ENCODE measurements at places on chromosomes 5 and 9.
A peak's percentile ranks its signal among the peaks of the same experiment; 100 is the strongest.

GRCh38 chr9:137720571-137721110 lies 101.8 kb downstream of the EHMT1 start:
- no peak for DNase-seq

GRCh38 chr9:75979362-75979761 lies 88.9 kb downstream of the PCSK5 start:
- DNase-seq, result no peak

DNA sequence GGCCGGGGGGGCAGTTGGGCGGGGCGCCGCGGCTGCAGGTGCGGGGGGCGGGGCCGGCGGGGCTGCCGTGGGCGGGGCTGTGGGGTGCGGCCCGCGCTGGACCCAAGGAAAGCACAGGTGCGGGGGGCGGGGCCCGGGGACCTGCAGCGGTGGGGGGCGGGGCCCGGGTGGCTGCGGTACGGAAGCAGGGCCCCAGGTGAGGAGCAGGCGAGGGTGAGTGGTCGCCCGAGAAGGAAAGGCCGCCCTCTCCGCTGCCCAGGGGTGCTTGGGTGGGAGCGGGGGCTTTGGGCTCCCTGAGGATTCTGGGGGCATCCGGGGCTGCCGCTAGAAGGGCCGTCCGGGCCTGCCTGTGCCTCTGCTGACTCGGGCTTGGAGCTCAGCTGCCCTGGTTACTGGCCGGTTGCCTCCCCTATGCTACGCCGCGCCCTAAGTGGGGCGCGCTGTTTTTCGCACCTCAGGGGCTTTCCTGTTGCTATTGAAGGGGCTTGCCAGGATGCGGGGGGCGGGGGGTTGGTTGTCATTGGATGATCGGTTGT lies 767 bp downstream of the RALGPS1 start:
- no peak for DNase-seq

GRCh38 chr9:13878241-13878711 lies 435.7 kb downstream of the NFIB start:
- DNase-seq, result no peak

GRCh38 chr5:151191661-151192060 lies 32.2 kb downstream of the CCDC69 start:
- DNase-seq, result no peak

DNA sequence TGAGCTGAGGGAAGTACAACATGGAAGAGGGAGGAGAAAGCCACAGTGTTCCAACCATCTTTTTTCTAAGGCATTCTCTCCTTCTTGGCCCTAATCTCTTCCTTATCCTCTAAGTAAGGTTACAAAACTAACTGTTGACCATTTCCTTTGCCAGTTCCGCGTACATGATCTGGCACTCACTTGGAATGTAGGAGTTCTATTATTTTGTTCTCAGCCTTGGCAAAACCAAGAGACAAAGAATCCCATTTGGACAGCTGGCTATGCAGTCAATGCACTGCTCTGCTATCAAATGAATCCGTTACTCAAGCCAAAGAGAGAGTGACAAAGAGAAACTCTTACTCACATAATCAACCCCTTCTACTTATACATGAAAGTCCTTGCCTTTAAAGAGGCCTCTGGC lies 410.3 kb downstream of the DTWD2 start:
- no peak for DNase-seq

- DNase-seq, result no peak
Observed at GRCh38 chr5:177453852-177454396, 7.3 kb downstream of the PRR7 start.

DNA sequence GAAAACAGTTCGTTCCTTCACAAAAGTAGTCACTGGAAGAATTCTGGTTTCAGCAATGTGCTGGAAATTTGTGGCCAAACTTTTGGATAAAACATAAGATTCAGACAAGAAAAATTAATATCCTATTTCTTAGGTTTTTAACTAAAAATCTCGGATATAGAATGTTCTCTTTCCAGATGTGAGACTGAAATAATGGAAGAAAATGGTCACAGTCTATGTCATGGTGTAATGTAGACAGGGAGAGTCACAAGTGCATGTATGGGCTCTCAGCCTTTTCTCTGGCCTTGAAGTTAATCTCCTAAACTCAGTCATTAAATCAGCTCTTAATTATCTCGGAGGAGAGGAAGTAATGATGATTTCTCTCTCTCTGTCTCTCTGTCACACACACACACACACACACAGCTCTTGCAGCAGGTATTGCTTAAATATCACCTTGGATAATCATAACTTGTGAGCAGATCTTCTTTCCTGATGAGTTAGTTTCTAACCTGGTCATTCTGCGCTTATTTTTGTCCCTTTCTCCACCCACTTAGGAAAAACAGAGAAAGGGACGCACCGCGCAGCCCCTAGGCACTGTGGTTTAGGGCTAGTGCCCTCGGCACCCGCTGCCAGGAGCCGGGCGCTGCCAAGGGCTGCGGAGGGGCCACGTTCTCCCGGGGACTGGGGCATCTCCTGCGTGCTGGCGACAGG lies 672 bp upstream of the ITGA2 start:
- DNase-seq, result no peak

GRCh38 chr5:147084702-147085101 lies 150.1 kb upstream of the STK32A start:
- no peak for DNase-seq

DNA sequence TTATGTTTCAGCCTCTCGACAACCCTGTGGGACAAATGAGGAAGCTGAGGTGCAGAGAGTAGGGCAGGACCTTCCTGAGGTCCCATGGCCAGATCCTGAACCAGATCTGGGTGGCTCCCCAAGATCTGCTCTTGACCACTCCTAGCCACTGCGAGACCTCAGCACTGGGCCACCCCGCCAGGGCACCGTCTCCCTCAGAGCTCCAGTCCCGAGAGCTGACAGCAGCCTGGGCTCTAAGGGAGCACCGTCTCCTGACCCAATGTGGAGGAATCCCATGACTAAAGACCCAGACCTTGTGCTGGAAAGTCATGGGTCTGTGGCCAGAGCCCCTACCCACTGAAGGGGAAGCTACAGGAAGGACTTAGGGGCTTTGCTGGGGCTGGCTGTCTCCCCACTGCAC lies 4.5 kb upstream of the LMX1B start:
- DNase-seq, result no peak

DNA sequence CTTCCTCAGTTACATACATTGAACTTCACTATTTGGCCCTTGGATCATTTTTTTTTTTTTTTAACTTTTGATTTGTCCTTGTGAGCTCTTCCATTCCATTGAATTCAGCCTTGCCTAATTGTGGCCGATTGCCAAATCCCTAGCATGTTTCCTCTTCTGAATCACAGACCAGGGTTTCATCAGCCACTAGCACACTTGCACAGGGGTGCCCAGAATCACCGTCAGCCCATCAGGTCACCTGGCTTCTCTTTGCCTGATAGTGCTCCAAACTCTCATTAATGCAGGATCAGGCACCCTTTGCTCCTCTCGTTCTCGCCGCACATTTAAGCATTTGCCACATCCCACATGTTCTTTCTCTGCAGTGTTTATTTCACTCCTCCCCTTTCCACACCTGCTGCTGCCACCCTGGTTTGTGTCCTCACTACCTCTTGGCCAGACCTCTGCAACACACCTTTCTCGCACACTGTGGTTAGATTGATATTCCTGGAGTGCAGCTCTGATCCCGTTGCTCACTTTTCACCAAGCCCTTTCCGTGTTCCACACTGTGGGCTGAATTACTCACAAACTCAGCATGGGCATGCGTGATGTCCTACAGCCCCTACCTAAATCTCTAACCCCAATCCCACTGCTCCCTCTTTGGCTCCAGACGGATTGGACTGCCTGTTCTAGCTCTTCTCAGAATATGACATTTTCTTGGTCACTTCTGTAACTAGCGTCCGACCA lies 9.8 kb downstream of the PIK3R1 start:
- DNase-seq, result peak; percentile 70

DNA sequence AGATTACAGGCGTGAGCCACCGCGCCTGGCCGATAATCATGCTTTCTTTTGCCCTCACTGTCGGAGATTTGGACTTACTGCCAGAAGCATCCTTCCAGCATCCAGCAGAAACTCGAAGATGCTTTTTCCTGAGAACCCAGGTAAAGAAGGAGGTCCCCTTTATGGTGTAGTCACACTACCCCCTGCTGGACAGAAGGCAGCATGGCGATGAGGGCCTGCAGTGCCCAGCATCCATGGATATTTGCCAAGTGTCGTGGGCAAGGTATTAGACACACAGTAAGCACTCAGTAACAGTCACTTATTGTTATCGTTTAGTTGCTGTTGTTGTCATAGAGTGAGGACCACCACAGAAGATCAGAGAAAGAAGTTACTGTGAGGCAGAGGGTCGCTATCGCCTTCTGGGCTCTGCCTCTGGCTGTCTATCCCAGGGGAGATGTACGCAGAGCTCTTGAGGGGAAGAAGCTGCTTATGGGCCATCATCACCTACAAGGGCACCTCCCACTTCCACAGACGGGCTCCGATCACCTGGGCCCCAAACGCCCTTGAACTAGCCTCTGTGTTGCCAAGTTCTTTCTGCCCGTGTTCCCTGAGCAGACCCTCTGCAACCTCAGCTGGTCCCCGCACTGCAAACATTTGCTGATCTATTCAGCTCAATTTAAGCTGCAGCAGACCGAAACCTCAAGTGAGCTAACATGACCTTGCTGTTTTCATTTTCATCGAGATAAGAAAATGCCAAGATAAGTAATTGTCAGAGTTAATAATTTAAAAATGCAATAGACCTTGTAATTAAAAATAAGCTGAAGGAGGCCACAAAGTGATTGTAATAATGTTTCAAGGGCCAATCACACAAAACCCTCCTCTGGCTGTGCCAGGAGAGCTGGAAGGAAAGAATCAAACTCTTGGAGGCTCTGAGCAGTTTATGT lies 23.9 kb downstream of the C5orf15 start:
- no peak for DNase-seq

GRCh38 chr5:33010846-33011245 lies 299.7 kb downstream of the NPR3 start:
- DNase-seq, result peak; percentile 16

GRCh38 chr5:143446535-143447226 lies 43.2 kb upstream of the NR3C1 start:
- DNase-seq, result no peak

DNA sequence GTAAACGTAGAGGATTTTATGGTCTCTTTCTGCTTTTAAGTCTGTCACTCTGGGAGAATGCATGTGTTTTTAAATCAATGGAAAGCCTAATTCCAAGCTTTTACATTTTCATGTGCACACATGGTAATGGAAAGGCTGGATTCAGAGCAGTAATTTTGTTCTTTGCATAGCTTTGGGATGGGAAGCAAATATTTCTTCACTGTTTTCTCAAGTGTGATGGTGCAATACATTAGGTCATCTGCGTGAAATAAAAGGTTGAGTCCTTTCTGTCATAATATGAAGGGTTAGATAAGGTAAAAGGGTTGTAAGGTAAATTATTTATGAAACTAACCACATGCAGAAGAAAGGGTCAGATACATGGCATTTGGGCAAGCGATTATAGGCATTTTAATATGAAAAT lies 88.2 kb upstream of the NR3C1 start:
- DNase-seq, result no peak

DNA sequence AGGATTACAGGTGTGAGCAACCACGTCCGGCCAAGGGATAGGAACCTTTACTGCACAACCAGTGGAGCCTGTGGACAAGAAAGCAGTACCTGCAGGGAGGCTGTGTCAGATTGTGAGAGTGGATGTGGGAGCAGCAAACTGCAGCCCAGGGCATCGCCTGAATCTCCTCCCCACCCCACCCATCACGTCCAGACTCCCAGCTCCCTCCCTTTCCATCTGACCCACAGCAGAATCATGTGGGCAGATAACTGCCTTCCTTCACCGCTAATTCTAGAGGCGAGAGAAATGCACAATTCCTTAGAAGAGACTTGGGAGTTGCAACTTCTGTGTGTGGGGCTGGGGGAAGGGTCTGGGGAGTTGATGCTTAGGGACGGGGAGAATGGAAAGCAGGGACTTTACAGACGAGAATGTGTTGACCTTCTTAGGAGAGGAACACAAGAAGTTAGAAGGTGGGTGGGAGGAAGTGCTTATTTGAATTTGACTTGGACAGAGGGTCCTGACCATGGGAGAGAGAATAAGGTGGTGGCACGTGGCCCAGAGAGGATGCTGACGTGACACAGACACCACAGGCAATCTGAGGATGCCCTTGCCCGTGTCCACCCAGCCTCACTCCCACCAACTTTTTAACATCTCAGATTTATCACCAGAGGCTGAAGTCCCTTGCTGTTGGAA lies 4.5 kb upstream of the LCP2 start:
- no peak for DNase-seq

DNA sequence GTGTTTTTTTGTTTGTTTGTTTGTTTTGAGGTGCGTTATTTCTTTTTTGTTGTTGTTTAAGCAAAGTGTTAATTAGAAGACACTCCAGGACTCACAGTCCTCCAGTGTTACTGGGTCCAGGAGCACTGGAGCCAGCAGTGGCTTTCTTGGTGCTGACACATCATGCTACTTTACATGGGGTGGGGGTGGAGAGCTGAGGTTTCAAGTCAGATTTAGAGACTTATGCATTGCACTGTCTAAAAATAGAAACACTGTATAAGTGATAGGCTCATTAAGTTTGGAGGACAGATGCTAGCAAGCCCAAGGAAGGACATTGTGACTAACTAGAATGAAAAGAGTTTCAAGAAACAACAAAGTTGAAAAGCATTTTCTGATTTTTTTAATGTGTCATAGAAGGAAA lies 2209.2 kb downstream of the MAT2B start:
- DNase-seq, result no peak

GRCh38 chr9:121754655-121755436 lies 103.4 kb downstream of the DAB2IP start:
- DNase-seq, result no peak

- DNase-seq, result peak; percentile 94
Observed at GRCh38 chr9:98790842-98791607, 5.3 kb downstream of the ANKS6 start.

DNA sequence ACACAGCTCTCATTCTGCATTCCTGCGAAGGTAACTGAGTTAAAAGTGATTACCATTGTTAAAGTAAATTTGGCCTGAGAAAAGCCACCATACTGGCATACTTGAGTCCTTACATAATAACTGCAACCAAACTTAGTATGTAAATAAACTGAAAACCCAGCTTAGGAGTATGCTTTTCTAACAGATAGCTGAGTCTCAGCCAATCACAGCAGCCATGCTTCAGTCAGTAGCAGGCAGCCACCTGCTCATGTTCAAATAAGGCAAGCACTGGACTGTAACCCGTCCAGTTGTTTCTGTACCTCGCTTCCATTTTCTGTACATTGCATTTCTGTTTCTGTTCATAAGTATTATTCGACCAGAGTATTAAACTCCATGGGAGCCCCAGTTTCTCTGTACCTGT lies 58.6 kb downstream of the GCNT4 start:
- no peak for DNase-seq

GRCh38 chr9:19876569-19877316 lies 87.9 kb upstream of the SLC24A2 start:
- no peak for DNase-seq

DNA sequence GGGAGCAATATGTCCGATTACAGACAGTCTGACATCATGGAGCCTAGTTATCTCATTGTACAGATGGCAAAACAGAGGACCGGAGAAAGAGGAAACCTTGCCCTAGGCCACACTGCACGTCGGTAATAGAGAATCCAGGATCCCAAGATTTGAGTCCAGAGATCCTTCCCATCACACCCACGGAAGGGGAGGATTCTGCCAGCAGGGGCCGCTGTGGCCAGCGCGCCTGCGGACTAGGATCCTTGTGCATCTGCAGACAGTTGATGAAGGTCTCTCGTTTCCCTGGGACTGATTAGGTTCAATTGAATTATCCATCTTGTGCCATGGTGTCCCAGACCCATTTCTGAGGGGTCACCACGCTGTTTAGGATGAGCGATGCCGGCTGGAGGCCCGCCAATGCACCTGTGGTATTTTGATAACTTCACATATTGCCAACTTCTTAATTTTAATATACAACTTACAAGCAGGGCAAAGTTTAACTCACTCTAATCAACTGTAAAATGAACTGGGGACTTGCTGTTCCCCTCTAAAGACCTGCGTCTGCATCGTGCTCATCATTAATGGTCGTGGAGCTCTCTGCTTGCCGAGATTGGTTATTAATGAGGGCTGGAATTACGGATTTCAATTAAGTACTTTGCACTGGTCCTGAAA lies 592.7 kb upstream of the BRINP1 start:
- no peak for DNase-seq

Measured in AG09309 (cell line).